NCI-H446 (cell line): ENCODE measurements at places on chromosomes 6 and 20.

GRCh38 chr6:113364766-113365165, 492.4 kb upstream of the MARCKS start:
- DNase-seq: no peak

DNA sequence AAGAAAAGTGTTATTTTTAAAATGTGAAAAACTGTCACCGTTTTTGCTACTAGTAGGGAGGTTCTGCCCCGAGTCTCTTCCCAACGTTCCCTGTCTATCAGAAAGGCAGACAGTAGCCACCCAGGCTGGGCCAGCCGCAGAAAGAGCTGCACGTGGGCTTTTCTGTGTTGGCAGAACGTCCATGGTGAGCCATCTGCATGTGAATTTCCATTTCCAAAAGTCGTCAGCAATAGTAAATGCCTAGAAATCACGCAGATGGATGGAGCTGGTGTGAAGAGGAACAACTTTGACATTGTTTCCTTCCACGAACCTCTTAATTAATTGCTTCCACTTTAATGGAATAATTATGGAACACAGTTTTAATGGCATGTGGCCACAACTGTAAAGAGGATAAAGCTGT, 97.5 kb downstream of the FAM120B start:
- DNase-seq: peak; percentile 24

DNA sequence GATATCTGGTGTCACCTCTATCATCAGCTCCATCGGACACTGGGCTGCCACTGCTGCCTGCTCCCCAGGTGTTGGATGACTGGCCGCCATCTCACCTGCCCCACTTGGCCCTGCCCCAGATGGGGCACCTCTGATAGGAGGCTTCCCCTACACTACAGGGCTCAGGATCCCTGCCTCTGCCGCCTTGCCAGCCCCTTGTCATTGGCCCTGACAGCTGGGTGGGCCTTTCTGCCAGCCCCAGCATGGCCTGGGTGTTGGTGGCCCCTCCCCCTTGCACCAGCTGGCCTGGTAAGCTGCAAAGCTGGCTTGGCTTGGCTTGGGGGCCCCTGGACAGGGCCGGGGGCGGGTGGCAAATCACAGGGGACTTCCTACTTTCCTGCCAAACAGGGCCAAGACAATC, 10.6 kb downstream of the PACSIN1 start:
- no peak for DNase-seq

- no peak for DNase-seq
These were observed 128.8 kb downstream of the QKI start for GRCh38 chr6:163543321-163543720.

GRCh38 chr6:79813854-79814709, 133.3 kb downstream of the ELOVL4 start:
- DNase-seq: peak; percentile 72

DNA sequence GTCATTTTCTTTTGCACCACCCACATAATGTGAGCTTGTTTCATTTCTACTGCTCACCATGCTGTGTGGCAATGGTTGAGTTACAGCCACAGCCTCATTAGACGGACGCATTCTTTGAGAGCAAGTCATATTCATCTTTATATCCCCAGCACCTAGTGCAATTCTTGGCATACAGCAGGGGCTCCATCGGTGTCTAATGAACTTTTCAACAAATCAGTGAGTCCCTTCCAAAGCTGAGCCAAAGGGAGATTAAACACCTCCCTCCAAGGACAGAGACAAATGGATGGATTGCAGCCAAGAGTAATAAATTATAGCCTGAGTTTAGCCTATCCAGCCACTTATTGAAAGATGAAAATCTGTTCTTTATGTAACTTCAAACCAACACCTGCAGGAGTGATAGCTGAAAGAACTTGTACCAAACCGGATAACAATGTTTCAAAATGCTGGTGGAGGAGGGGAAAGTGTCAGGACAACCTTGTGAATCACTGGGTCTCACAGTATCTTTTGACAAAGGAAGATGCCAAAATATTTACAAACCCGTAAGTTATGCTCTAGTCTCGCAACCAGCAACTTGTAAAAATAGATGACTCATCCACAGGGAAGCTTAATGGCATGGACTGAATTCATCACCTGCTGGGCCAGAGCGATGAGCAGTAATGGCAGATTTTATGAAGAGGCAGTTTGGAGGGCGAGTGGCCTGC, 139.0 kb downstream of the PXDC1 start:
- peak; percentile 71 for DNase-seq

DNA sequence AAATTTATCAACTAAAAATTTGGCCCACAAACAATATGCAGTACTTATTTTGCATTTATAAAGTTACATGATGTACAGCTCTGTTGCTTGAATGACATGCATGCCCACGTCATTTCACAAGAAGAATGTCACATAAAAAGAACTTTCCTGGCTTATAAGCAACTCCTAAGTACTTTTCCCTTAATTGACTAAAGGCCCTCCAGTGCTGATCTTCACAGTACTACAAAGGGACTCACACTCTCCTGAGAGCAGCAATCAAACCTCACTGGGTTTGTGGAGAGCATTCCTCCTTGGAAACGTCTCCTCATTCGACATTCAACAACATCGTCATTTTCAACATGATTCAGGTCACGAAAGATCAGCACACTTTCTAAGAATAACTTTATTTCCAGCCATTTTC, 111.1 kb downstream of the IPCEF1 start:
- DNase-seq: no peak

DNA sequence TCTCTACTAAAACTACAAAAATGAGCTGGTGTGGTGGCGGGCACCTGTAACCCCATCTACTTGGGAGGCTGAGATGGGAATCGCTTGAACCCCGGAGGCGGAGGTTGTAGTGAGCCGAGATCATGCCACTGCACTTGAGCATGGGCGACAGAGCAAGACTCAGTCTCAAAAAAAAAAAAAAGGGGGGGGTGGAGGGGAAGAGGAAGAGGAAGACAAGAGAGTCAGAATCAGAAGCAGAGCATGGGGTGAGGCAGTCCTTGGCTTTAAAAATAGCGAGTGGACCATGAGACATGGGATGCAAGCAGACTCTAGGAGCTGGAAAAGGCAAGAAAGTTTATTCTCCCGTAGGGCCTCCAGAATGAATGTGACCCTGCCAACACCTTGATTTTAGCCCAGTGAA, 3.9 kb upstream of the SLC9A8 start:
- no peak for DNase-seq

GRCh38 chr6:167311286-167311685, 13.6 kb upstream of the TTLL2 start:
- no peak for DNase-seq

DNA sequence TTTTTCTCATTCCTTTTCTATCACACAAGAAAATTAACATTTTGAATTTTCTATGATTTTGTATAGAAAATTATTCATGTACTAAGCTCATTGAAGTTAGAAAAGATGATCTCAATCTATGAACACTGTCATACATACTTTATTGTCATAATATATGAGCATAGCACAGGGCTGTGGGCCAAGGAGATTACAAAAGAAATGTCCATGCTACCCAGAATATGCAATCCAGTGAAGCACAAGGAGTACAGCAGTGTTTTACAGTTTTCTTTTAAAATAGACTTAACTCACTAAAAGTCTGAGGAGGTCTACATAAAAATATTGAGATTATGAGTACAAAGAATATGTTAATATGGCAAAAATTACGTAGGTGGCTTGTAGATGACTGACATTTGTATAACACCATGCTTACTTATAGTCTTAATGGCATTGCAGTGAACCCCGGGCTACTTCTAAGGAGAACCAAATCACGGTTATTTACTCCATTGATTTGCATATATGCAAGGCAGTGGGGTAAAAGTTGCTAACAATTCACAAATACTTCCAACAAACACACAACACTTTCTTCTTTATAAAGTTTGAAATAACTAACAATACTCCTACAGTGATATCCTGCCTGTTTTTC, 257.1 kb downstream of the BCKDHB start:
- DNase-seq: no peak

GRCh38 chr6:25017932-25018567, 82.3 kb upstream of the RIPOR2 start:
- peak; percentile 1 for DNase-seq

GRCh38 chr6:74780831-74781230, 425.0 kb downstream of the COL12A1 start:
- DNase-seq: no peak

DNA sequence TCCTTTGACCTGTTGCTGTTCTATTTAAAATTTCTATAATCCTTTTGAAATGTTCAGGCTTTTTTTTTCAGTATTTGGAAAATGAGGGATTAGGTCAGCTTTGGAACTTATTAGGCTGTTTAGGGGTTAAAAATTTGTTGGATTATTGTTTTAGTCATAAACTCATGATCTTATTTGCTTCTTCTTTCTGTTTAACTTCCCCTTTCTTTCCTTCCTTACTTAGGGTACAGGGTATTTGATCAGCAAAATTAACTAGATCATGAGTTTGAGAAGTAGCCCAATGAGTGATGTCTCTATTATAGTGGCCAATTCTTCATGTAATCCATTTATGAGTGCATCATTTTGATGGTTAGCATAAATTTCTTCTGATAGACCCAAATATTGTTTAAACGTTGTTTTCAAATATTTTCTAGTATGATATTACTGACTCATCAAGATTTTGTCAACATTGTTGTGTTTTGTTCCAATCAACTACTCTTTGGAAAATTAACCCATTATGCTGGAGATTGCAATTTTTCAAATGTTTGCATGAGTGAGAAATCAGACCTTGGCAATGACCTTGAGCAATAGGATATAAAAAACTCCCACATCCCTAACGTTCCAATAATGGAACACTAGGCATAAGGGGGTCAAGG, 94.4 kb downstream of the OTOR start:
- DNase-seq: no peak

DNA sequence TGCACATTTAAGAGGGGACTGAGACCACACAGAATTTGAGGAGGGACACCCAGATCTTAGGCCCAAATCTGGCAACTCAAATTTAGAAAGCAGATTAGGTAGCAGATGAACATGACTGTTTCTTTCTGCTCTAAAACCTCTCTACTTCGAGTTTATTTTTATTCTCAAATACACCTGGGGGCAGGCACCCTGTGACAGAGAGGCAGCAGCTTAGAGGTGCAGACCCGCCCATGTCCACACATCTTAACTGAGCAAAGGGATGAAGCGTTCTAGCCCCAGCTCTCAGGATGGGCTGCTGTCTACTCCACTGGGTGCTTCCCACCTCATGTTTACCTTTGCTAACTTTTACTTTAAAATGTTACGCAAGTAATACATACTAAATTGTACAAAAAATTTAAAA, 125.0 kb downstream of the SLC23A2 start:
- DNase-seq: no peak
